ENCODE measurements at places on chromosomes 1 and 21. TPM values are rescaled to one million over a fixed set of nuclear protein-coding genes. Genes with fewer than 3 reads are reported as not detected.

DNA sequence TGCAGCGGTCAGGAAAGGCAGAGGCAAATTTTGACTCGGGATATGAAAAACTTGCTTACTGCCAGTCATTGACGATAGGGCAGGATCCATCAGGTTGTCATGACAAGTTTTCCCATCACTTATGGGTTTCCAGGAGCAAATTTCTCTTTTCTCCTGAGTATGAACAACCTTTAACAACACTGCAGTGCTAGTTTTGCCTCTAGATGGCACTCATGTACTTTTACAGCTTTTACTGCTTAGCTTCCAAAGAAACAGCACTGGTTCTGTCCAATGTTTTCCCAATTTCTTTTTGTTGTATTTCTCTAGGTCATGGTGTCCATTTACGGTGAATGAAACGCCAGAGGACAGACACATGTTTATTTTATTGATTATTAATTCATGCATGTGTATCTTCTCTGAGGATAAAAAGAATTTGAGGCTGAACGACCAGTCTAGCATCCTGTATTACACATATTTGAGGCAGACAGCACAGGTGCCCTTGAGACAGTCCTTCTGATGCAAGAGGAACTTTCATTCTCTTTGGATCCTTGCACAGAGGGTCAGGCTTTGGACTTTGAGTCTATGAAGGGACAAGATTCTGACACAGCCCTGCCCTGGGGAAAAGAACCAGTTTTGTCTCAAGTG lies 112.3 kb upstream of the TRABD2B start:
- no peak overlapping the region for H3K27ac ChIP-seq
- H3K36me3 ChIP-seq, result no peaks in the 10 kb centered on the region
- H3K4me1 ChIP-seq, result no peaks in the 10 kb centered on the region
- no peak for DNase-seq

DNA sequence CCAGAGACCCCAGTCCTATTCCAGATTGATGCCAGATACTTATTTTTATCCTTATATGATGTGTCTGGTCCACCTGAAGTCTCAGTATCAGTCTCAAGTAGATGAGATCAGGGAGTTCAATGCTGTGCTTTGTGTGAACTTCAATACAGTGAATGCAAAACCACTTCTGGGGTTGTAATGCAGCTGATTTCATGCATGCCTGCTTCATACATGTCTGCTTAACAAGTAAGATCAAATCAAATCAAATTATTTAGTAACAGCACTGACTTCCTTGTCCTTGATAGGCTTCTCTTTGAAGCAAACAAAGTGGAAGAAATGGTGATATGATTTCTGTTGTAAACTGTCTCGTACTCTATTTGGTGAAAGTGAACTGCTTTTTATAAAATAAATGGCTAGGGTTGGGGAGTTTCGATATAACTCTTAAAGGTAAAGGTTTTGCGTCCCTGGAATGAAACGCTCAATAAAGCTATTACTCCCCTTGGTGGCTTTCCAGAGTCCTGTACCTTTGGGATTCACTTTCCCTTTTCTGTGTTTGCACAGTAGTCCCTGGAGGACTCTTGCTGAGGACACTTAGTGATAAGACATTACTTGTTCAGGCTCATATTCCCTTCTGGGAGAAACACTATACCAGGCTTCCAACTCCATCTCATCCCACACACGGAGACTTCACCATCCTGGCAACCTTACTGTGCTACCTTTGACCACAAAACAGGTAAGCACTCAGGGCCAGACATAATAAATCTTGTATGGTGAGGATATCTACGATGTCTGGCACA lies 59.3 kb downstream of the FH start:
- no peaks in the 10 kb centered on the region for H3K36me3 ChIP-seq
- DNase-seq, result no peak
- H3K27me3 ChIP-seq, result no peaks in the 10 kb centered on the region
- H3K4me3 ChIP-seq, result no peak overlapping the region

GRCh38 chr1:26811708-26812107 lies 14.8 kb upstream of the ZDHHC18 start:
- no peaks in the 10 kb centered on the region for H3K36me3 ChIP-seq
- DNase-seq, result no peak
- H3K4me1 ChIP-seq, result peaks cover 2% of the 10 kb centered on the region
- H3K4me3 ChIP-seq, result no peak overlapping the region
- no peaks in the 10 kb centered on the region for H3K27me3 ChIP-seq

DNA sequence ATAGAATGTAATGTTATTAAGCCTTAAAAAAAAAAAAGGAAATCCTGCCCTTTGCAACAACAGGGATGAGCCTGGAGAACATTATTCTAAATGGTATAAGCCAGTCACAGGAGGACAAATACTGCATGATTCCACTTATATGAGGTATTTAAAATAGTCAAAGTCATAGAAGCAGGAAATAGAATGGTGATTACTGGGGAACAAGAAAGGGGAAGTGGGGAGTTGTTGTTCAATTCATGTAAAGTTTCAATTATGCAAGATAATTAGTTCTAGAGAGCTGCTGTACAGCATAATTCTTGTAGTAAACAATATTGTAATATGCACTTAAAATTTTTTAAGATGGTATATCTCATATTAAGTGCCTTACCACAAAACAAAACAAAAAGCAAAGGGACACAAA lies 13.2 kb downstream of the FCER1A start:
- H3K36me3 ChIP-seq, result no peaks in the 10 kb centered on the region
- H3K27ac ChIP-seq, result no peak overlapping the region
- no peaks in the 10 kb centered on the region for H3K4me1 ChIP-seq

DNA sequence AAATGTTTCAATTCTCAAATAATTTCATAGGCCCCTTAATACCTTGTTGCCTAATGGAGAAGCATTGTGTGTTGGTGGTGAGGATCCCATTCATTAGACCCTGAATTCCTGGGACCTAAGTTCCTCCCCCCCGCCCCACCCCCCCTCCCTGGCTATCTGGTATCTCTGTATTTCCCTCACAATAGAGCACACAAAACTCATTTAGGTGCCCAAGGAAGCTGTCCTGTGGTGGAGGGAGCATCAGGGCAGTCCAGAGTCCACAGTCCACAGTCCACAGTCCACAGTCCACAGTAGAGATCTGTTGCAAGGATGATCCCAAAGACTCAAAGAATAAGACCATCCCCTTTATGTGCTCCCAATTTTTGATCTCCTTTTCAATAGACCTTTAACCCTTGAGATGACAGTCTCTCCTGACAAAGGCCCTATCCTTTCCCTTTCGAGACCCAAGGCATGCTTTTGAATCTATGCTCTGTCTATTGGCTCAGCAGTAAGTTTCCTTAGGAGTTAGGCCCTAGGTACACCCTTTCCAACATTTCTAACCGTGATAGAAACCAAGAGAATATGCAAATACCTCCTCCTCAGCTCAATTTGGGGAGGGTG lies 123.9 kb downstream of the ZBTB18 start:
- H3K4me1 ChIP-seq, result peaks cover 9% of the 10 kb centered on the region
- no peaks in the 10 kb centered on the region for H3K36me3 ChIP-seq
- H3K27me3 ChIP-seq, result no peaks in the 10 kb centered on the region
- no peak overlapping the region for H3K27ac ChIP-seq
- DNase-seq, result no peak
- H3K4me3 ChIP-seq, result no peak overlapping the region

Gene GSTM3
- 41.4 TPM for total RNA-seq
